ENCODE measurements at places on chromosomes 3 and 15.

- no peak for DNase-seq
Observed at GRCh38 chr3:85270488-85270887, 311.7 kb downstream of the CADM2 start.

- DNase-seq, result no peak
Observed at GRCh38 chr3:172355836-172356235, 92.4 kb downstream of the GHSR start.

- DNase-seq, result no peak
Observed at GRCh38 chr3:86869566-86869965, 121.4 kb downstream of the VGLL3 start.

GRCh38 chr3:119657887-119658702 is 2.3 kb downstream of the POPDC2 start:
- DNase-seq, result peak; percentile 69

GRCh38 chr3:194739498-194740284 is 54.0 kb downstream of the FAM43A start:
- no peak for DNase-seq

DNA sequence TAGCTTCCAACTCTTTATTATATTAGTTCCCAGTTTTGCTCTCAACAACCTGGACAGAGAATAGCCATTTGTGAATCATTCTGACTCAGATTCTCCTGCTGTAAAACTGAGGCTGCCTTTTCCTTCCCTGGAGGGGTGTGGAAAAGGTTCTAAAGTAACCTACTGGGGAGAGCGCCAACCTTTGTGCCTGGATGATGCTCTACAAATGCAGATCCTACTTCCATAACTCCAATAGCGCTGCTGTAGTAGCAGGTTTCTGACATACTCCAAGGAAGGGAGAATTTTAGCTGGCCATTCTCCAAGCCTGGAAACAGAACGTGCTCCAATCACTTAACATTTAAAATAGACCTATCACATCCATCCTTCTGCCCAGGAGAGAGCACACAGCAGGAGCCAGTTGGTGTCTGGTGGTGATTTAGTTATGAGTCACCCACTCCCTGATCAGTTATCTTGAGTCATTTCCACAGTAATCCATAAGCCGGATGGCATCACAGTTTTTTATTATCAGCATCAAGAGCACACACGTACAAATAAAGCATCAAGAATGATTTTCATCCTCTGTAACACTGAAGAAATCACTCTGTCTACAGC is 38.3 kb downstream of the MYH15 start:
- no peak for DNase-seq

DNA sequence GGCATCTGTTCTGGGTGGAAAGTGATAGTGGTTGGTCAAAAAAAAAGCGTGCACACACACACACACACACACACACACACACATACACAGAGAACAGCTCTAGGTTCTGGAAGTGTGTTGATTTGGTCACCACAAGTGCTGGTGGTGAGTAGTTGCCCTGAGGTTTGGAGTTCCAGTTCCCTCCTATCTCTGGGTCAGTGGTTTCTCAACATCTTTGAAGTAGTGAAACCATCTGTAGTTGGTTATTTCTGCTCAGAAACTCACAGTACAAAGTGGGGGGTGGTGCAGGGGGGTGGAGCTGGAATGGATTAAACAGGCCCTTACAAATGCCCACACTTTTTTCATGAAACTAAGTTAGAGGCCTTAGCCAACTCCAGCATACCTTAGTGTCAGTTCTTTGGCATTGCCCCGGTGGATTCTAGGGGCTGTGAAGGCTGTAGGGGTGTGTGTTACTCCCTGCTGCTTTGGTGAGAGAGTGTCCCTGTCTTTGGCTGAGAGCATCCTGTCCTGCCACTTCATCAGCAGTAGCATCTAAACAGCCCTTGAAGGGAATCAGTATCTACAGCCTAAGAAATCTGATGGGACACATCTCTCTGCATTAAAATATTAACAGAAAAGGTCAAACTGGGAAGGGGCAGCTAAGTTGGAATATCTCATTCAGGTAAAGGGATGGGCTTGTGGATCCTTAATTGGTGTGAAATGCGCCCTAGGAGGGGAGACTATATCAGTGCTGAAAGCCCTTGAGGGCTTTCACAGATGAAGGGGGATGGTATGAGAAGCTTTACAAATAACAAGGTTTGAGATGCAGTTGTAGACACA is 20.6 kb downstream of the SMAD3 start:
- peak; percentile 86 for DNase-seq

DNA sequence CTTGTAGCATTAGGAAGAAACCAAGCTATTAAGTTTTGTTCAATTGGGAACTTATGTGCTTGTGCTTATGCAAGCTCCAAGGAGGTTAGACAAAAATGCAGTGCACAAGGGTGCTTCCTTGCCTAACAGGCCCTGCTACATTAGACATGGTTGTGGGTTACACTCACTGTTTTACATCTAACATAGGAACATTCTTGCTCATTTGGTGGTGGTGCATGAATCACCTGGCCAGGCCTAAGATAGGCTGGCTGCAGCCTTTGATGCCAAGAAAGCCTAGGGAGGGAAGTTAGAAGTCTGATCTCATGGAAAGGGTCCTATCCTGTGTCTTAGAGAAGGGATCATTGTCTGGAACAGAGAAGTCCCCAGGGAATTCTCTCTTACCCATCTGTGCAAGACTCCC is 43.5 kb downstream of the CA12 start:
- no peak for DNase-seq

DNA sequence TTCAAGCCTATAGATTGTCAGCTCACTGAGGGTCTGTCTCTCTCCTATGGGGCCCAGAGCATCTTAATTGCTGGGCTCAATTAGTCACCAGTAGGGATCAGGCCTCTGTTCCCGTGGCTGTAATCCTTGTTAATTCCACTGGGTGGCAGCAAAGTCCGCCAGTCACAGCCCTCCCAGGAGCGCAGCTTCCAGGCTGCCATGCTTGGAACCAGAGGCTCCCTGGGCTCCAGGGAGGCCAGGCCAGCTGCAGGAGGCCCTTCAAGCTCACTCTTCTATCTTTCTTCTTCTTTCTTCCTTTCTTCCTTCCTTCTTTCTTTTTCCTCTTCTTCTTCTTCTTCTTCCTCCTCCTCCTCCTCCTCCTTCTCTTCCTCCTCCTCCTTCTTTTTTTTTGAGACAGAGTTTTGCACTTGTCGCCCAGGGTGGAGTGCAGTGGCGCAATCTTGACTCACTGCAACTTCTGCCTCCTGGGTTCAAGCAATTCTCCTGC is 14.4 kb downstream of the RNU5B-1 start:
- DNase-seq, result peak; percentile 86

- peak; percentile 82 for DNase-seq
Observed at GRCh38 chr15:25761971-25762662, 101.0 kb downstream of the ATP10A start.

DNA sequence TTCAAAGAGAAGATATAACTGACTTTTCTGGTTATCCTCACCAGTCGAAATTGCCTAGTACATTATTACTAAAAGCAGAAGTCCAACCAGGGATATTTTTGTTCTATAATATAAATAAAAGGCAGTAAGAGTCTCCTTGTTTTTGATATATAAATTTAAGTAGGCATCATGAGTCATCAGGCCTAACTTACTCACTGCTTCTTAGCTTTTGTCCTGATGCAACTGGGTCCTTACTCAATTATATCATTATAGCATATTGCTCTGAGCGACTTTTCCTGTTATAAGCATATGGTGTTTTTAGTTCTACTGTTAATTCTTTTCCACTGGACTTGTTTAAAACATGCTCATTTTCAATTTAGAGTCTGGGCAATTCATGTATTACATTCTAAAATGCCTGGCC is 910.1 kb downstream of the MCTP2 start:
- DNase-seq, result no peak

GRCh38 chr3:175477651-175478224 is 618.6 kb downstream of the NAALADL2 start:
- DNase-seq, result no peak

- DNase-seq, result no peak
Observed at GRCh38 chr15:75861750-75862402, 18.6 kb downstream of the UBE2Q2 start.

DNA sequence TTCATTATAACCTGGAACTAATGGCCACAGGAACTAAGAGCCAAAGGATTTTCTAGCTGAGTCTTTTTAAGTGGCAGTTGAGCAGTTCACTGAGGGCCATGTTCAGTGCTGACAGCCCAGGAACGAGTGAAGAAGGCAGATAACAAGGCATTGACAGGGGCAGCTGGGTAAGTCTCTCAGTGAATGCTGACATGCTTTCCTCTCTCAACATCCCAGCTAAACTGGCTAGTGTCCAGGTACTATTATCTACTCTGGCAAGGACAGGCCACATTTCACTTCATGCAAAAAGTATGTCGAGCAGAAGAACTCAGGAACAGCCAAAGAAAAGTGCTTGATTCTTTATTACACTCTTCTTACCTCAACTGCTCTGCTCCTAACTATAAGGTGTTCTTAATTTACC is 515.9 kb downstream of the NLGN1 start:
- no peak for DNase-seq

DNA sequence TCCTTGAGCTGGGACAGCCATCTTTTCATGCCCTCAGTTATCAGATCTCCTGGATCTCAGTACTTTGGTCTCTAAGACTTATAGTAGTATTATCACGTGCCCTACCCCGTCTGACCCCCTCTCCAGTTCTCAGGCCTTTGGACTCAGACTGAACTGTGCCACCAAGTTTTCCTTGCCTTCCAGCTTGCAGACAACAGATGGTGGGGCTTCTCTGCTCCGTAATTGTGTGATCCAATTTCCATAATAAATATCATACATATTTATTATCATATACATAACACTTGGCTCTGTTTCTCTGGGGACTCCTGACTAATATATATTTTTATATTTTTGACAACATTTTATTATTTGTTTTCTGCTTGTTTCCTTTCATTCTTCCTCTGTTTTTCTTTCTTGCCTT is 458.8 kb upstream of the SEMA6D start:
- no peak for DNase-seq

GRCh38 chr15:71294911-71295602 is 179.8 kb downstream of the THSD4 start:
- peak; percentile 77 for DNase-seq

DNA sequence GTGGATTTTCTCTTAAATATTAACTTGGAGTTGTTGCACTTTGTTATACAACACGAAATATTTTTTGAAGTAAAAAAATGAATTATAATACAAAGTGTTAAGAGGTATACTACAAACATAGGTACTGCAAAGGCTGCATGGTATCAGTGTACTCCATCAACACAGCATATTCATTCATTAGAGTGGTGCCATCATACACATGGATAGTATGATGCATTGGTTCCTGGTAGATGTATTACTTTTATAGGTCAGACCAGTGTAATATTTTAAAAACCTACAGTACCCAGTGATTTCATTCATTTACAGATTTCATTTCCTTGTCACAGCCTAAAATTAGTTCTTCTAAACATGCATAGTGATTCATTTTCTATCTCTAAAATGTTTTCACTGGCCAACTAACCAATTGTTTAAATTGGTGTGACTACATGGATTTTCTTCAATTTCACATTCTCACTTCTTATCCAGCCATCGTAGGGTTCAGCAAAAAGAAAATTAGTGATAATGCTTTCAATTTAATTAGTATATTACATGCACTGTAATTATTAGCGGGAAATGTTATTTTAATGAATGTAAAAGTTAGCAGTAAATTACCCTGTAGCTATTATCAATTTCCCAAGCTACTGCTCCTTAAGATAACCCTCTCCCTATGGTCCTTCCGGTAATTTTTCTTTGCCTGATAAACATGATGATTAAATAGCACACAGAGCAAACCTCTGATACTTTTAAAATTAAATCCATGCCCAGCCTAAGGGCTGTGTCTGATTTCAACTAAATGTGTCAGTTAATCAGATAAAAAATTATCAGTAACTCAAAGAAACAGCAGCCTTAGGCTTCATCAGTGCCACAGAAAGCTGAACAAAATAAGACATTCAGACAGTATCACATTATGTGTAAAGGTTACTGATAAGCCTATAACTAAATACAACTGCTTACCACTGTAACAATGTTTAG is 68.4 kb downstream of the DPH6 start:
- DNase-seq, result no peak

GRCh38 chr15:41983221-41983620 is 10.9 kb upstream of the EHD4 start:
- DNase-seq, result no peak

- DNase-seq, result no peak
Observed at GRCh38 chr3:71636482-71636881, 53.0 kb upstream of the FOXP1 start.

DNA sequence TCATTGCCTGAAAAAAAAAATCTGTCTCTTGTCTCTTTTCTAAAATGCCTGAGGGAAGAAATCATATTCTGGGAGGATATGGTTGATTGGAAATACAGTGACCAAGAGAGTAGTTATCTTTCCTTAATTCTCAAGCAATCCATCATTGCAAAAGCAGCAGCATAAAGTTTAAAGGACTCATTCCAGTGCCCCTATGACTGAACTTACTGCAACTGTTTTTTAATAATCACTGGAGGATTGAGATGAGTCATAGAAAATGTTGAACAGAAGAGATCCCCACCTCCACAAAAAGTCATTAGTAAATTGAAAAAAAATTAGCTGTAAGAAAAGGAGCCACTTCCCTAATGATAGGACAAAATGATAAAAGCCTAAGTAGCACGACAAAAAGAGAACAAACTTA is 121.5 kb downstream of the SLC9A9 start:
- DNase-seq, result no peak

DNA sequence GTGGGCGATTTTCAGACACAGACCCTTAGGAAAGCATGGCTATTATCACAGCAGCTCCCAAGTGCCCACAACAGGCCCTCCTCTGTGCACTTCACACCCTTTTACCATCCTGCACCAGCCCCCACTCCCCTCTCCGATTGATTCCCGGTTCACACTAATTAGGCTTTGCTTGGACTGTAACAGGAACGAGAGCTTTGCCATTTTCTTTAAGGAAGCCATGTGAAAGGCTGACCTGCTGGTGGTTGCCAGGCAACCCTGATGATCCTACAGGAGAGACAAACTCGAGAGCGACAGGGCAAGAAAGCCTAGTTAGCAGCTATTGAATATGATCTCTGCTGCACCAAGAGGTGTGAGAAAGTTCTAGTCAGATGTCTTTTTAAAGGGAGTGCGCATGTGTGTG is 28.2 kb upstream of the DET1 start:
- DNase-seq, result no peak

GRCh38 chr15:86875067-86875466 is 795.4 kb downstream of the AGBL1 start:
- DNase-seq, result no peak

- no peak for DNase-seq
Observed at GRCh38 chr3:69530554-69530953, 144.7 kb upstream of the FRMD4B start.

DNA sequence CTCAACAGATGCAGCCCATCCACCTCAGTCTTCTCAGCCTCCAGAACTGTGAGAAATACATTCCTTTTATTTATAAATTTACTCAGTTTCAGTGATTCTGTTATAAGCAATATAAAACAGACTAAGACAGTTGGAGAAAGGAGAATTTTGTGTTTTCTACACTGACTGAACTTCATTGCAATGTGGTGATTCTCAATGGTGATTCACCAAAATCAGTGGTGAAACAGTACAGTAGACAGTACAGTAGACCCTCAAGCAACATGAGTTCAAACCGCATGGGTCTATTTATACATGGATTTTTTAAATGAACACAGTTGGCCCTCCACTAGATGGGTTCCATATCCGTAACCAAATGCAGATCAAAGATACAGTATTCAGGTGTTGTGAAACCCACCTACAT is 403.1 kb upstream of the TGFBR2 start:
- no peak for DNase-seq

- DNase-seq, result no peak
Observed at GRCh38 chr3:23710555-23710954, 95.2 kb upstream of the UBE2E1 start.

- DNase-seq, result peak; percentile 11
Observed at GRCh38 chr15:91047545-91048199, 25.3 kb upstream of the VPS33B start.

- no peak for DNase-seq
Observed at GRCh38 chr3:150300388-150300787, 107.7 kb upstream of the TSC22D2 start.

GRCh38 chr3:62538691-62539356 is 165.5 kb upstream of the FEZF2 start:
- no peak for DNase-seq

Measured in inflammatory macrophage (primary cell).